Hematopoietic multipotent progenitor cell treated with erythropoietin and hydrocortisone succinate and interleukin-3 and kit ligand, for 8 days (in vitro differentiated cells): ENCODE measurements at places on chromosomes 6 and 20.

- peak; percentile 46 for DNase-seq
These were observed 33.6 kb downstream of the APCDD1L start for GRCh38 chr20:58481481-58482021.

- DNase-seq: no peak
These were observed 362.6 kb downstream of the EPM2A start for GRCh38 chr6:145372671-145373151.

- DNase-seq: no peak
These were observed at the start of gene TBXT for GRCh38 chr6:166167801-166168615. Gene TBXT, minus strand, starts transcription at chr6:166167851. Its CDS starts 260 bp downstream, at chr6:166167591.

GRCh38 chr20:36856691-36857635 is 19.0 kb upstream of the TLDC2 start:
- DNase-seq: peak; percentile 76

GRCh38 chr6:89599727-89600126 is 38.8 kb downstream of the LYRM2 start:
- DNase-seq: no peak
